ENCODE measurements at places on chromosomes 4 and X. TPM values are rescaled to one million over a fixed set of nuclear protein-coding genes. Genes with fewer than 3 reads are reported as not detected.

DNA sequence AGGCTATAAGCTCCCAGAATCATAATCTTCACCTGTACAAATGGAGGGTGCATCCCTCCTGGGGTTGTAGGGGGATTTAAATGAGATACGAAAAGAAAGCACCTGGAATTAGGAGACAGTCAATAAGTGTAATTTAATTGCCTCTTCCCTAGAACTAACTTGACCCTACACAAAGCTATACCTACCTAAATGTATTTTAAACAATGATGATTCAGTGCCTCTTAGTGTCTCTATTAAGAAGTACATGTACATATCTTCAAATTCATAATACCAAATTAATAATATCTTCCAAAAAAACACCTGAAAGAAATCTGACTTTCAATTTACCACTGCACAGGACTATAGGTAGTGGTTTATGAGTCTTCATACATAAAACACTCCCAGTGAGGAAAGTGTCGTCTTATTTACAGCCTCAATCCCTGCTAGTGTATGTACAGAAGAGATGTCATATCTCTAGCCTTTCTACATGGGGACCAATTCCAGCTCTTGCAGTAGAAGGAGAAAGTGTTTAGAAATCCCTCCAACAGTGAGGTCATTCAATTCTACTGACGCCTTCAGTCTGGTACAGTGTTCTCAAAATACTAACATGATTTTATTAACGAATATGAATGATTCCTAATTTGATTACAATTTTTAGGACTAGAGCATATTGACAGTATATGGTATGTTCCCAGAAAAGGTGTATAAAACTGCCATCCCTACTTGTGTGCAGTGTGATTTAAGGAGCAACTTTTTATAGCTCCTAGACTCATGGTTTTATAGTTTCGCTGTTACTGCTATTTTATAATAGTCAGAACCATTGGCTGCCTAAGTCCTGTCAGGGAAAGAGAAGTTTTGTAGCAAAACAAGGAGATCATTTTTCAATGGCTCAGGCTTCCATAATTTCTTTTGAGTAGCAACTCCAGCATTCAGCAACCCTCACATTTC is 282.7 kb downstream of the UNC5C start:
- DNase-seq, result no peak

TCEAL6 gene
- polyA plus RNA-seq, result not detected

- no peak for DNase-seq
Measured at GRCh38 chr4:1047976-1048772, 36.7 kb downstream of the FGFRL1 start.

GRCh38 chr4:139743027-139743426 is 77.4 kb downstream of the MGST2 start:
- DNase-seq, result no peak

DNA sequence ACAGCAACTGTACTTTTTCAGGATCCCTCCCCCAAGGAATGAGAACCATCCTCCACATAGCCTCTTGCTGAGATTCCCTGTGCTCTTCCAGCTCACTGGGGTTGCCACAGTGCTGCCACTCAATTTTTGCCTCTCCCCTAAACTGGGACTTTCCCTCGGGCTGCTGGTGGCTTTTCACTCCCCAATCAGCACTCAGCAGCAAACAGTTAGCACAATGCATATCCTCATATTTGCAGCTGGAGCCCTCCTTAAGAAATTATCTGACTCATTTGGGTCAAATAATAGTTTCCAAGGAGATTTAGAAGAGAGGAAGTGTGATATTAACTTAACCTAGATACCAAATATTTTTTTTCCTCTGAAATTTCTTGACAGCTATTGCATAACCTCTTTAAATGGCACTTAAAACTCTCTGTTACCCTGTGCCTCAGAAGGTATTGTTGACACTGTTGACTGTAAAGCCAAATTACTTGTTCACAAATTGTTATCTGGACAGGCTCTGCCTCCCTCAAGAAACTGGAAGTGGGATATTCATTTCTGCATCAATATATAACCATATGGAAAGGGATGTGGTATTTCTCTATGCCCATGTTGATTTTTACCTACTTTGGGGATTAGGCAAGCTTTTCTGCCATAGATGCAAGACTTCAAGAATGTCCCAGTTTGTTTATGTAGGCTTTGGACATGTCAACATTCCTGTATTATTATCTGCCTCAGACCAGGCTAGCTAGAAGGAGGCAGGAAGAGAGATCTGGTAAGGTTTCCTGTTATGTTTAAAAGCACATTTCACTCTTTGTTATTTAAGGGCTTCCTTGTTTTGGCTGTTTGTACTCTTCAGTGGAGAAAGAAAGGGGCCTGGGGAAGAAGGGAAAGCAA is 58.0 kb downstream of the SEPTIN11 start:
- DNase-seq, result peak; percentile 75

DNA sequence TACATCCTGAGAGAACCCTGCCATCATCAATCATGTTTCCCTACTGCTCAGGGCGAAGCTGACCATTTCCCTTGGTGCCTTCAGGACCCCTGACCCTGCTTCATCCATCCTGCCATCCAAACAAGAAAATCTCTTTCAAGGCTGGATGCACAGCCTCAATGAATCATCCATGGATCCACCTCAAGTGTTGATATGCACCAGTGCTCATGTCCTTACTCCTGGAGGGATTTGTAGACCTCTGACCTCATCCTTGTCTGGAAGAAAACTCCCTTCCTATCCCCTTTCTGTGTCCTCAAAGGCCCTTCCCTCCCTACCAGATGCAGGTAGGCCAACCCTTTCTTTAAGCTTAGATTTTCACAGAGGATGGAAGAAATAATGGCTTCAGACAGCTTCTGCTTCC is 24.6 kb downstream of the BEX3 start:
- DNase-seq, result no peak

DNA sequence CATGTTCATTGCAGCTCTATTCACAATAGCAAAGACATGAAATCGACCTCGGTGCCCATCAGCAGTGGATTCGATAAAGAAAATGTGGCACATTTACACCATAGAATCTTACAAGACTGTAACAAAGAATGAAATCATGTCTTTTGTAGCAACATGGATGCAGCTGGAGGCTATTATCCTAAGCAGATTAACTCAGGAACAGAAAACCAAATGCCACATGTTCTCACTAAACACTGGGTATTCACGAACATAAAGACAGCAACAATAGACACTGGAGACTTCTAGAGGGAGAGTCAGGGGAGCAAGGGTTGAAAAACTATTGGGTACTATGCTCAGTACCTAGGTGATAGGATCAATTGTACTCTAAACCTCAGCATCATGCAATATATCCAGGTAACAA is 180.5 kb downstream of the PPP1R2C start:
- no peak for DNase-seq

GAGE12F gene
- not detected for polyA plus RNA-seq

FRG2 gene
- not detected for polyA plus RNA-seq

DOCK11 gene
- 6.1 TPM for polyA plus RNA-seq

GRCh38 chr4:139042981-139043460 is 27.4 kb downstream of the NOCT start:
- no peak for DNase-seq

EREG gene
- polyA plus RNA-seq, result 6.2 TPM

USP51 gene
- polyA plus RNA-seq, result 0.25 TPM

- DNase-seq, result no peak
Measured at GRCh38 chr4:3688018-3688998, 77.9 kb upstream of the ADRA2C start.

- DNase-seq, result no peak
Measured at GRCh38 chr4:39157520-39157919, 24.8 kb upstream of the WDR19 start.

- peak; percentile 3 for DNase-seq
Measured at GRCh38 chrX:85922821-85923220, 124.5 kb downstream of the CHM start.

- no peak for DNase-seq
Measured at GRCh38 chr4:79763486-79764075, 309.4 kb downstream of the ANTXR2 start.

- peak; percentile 0 for DNase-seq
Measured at GRCh38 chrX:27186671-27187070, 276.5 kb downstream of the PPP4R3C start.

SPOCK3 gene
- polyA plus RNA-seq, result not detected

DNA sequence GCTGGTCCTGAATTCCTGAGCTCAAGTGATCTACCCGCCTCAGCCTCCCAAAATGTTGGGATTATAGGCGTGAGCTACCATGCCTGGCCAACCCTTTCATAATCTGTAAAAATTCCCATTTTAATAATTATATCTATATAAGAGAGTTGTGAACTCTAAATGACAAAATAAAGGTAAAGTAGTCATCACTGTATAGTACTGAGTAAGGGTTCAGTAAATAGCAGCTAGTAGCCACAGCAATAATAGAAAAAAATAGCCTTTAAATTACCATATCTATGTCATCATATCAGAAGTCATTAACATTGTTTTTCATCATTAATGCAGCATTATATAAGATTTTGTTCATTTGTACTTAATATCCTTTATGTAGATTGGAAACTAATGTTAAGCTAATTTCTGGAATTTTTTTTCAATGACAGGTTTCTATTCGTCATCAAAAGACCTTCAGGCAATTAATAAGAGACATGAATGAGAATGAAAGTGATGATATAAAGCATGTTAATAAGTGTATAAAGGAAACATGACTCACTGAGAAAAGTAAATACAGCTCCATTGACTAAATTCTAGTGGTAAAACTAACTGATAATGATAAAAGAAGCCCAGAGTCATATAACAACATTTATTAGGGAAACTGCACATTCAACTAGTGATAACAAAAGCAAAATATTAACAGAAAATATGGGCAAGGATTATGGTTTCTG is 85.9 kb upstream of the UGT8 start:
- peak; percentile 50 for DNase-seq

- DNase-seq, result no peak
Measured at GRCh38 chrX:24085101-24085500, 30.3 kb downstream of the EIF2S3 start.

PDZD4 gene
- polyA plus RNA-seq, result 0.03 TPM

DNA sequence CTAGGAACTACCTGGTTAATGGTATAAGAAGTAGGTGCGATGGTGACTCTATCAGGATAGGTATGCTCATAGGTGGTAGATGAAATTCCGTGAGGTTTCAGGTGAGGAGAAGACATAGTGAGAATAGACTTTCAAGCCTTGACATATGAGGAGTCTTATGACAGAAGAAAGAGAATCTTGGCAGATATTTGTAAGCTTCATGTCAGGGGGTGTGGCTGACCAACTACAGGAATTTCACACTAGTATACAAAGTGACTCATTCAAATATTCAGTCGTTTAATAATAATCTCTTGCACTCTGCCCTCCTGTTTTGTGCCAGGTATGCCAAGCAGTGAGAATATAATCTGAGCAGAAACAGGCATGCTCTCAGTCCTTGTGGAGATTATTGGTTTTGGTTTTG is 22.8 kb downstream of the PACRGL start:
- DNase-seq, result peak; percentile 43

DNA sequence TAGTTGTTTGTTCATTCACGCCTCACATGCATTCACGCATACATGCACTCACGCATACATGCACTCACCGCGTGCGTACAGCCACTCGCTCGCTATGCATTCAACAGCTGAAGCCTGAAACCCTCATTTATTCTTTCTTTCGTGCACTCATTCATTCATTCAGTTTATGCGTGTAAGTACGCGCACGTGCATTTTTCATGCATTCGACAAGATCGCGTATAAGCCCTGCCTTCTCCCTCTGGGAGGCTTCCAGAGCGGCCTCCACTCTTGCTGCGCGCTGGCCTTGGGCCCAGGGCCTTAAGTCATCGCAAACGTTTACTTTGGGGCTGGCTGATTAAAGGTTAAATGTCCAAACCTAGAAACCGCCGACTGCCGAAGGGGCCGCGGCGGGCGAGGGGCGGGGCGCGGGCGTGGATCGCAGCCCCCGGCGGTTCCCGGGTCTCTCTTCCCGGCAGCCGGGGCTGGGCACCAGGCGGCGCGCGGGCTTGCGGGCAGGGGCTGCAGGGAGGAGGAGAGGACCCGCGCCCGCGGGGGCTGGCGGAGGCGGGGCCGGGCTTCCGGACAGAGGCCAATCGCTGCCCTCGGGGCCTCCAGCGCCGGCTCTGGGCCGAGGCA is at the start of gene GYG2:
Gene GYG2 (plus strand): TSS at position 587 of the 615 bp plus-strand sequence. CDS start 1,259 bp downstream, outside the sequence.
- DNase-seq, result no peak

ALAS2 gene
- not detected for polyA plus RNA-seq

Measured in foreskin keratinocyte (primary cell).